ENCODE measurements at places on chromosomes 11 and 22. TPM values are rescaled to one million over a fixed set of nuclear protein-coding genes. Genes with fewer than 3 reads are reported as not detected.

Gene TLCD5
- polyA plus RNA-seq, result 18.1 TPM

Gene GRK2
- polyA plus RNA-seq, result 59.9 TPM

Gene SERPIND1
- 0.49 TPM for polyA plus RNA-seq

Gene GPHA2
- not detected for polyA plus RNA-seq

Gene RBM14
- 85.5 TPM for polyA plus RNA-seq

Gene KCNQ1OT1
- polyA plus RNA-seq, result 2.9 TPM

Gene OR51B4
- 0.35 TPM for polyA plus RNA-seq

GRCh38 chr11:67267188-67268080 is 1.2 kb downstream of the GRK2 start:
- DNase-seq, result no peak

DNA sequence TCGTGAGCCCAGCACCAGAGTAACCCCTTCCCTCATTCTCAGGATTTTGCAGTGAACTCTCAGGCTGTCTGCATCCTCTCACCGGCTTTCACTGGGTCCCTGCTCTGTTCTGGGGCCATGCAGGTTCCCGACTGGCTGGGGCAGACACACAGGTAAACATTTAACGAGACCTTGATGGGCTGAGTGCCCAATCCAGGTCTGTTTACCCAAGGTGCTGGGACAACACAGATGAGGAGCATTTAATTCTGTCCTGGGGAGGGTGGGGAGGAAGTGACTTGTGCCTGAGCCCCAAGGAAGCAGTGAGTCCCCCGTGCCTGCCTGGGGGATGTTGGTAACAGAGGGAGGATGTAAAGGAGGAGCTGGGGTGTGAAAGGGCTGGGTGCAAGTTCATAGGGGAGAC is 4.4 kb downstream of the BIK start:
- no peak for DNase-seq

DNA sequence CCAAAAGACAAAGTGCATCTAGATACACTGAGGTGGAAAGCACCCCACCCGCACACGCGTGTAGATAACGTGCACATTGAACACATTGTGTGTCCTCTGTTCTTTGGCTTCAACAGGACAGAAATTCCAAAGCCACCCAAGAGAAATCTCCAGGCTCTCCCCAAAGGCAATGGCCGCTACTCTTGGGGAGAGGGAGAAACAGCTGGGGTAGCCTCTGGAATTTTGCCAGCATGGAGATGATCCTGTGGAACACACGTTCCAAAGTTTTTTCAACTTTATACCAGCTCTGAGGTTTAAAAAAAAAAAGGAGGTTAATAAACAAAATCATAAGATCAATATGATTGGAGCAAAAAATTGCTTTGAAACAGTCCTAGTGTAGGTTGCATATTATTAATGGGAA is 63.0 kb upstream of the CD82 start:
- no peak for DNase-seq

- peak; percentile 74 for DNase-seq
These were observed 95.0 kb upstream of the CD44 start for GRCh38 chr11:35043936-35044335.

DNA sequence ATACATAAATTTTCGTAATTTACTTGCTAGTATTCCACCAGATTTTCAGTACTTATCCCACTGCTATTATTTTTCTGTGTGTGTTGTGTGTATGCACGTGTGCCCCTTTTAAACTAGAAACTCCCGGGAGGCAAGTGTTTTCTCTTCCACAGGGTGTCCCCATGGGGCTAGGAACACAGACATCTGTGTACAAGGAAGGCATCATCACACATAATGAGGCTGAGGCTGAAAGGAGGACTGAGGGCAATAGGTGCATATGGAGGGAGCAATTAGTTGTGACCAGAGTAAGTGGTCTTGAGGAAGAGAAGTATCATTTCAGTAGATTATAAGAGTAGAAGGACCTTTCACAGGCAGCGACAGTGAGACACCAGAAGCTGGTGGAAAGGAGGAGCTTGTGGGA is 2.1 kb upstream of the DPAGT1 start:
- no peak for DNase-seq

- no peak for DNase-seq
These were observed 15.7 kb downstream of the CD5 start for GRCh38 chr11:61118004-61118403.

DNA sequence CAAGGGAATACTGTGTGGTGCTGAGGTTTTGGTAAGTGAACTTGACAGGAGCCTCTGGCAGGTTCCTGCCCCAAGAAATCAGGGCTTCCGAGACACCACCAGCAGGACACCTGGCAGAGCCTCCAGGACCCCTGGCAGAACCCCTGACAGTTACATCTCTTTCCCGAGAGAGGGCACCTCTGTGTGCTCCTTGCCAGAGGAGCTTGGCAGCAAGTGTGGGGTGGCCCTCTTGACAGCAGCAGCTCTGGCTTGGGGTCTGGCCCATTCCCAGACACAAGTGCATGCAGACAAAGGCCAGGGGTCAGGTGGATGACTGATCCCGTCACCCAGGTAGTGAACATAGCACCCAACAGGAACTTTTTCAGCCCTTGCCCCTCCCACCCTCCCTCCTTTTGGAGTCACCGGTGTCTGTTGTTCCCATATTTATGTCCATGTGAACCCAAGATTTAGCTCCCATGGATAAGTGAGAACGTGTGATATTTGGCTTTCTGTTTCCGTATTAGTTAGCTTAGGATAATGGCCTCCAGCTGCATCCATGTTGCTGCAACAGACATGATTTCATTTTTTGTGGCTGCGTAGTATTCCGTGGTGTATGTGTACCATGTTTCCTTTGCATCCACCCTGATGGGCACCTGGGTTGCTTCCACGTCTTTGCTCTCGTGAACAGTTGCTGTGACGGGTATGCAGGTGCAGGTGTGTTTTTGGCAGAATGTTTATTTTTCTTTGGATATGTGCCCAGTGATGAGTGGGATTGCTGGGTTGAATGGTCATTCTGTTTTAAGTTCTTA is 21.2 kb upstream of the OSBPL5 start:
- DNase-seq, result no peak

GRCh38 chr11:57405271-57405860 is 14.9 kb upstream of the PRG2 start:
- no peak for DNase-seq

DNA sequence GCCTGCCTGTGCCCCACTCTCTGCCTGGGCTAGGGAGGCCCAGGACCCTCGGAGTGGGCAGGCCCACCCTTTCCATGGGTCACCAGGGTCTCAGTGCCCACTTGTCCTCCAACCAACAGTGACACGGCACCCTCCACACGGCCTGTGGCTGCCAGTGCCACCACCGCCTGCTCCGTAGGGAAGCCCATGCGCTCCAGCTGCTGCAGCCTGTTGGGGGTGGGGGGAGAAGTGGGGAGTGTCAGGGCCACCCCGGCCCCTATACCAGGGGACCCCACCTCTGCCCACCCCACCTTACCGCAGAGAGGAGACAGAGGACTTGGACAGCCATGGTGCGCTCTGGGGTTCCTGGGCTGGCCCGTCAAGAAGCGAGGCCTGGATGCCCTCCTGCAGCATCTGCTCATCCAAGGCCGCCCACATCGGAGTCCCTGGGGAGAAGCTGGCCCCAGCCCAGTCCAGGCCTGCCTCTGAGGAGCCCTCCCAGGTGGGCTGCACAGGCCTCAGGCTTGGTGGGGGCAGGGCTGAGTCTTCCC is 7.7 kb downstream of the RHBDD3 start:
- DNase-seq, result no peak

GRCh38 chr11:14124886-14125285 is 162.4 kb downstream of the SPON1 start:
- no peak for DNase-seq

- no peak for DNase-seq
These were observed 6.3 kb upstream of the SYCE3 start for GRCh38 chr22:50569041-50569459.
